ENCODE measurements at places on chromosomes 12 and 14.

- DNase-seq: no peak
These were observed 8.6 kb downstream of the ISCU start for GRCh38 chr12:108570743-108571608.

- DNase-seq: no peak
These were observed 157.9 kb downstream of the ZNF664 start for GRCh38 chr12:124130691-124131591.

DNA sequence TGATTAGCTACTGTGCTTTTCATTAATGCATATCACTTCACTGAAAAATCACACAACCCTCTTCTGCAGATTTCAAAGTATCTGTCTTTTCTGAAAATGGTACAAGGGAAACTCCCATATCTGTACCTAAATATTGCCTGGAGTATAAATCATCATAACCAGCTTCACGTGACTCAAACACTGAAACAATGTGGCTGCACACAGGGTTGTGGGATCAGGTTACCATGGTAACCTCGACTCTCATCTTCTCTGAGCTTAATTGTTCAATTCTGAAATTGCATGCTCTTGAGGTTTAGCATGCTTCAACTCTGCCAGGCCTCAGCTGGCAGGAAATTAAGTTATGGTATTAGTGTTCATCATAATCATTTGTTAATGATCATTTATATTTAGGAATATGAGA is 77.5 kb upstream of the CPSF6 start:
- DNase-seq: no peak

GRCh38 chr14:101861464-101861863 is 100.0 kb downstream of the PPP2R5C start:
- DNase-seq: no peak

- DNase-seq: no peak
These were observed 18.8 kb upstream of the HIGD1C start for GRCh38 chr12:50933459-50934124.

DNA sequence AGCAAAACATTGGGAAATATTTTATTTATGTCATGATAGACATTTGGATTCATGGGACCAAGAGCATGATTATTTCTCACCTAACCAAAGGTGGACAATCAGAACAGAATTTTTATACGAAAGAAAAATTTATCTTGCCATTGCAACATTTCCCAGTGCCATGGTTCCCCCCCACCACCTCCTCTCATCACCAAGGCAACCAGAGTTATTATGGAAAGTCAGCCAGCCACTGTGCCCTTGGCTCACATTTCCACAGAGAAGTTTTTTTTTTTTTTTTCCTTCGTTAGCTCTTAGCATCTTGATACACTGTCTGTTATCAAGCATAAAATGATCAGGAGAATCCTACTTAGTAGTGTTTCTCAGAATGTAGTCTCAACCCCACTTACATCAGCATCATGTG is 176.4 kb upstream of the TMTC1 start:
- no peak for DNase-seq

DNA sequence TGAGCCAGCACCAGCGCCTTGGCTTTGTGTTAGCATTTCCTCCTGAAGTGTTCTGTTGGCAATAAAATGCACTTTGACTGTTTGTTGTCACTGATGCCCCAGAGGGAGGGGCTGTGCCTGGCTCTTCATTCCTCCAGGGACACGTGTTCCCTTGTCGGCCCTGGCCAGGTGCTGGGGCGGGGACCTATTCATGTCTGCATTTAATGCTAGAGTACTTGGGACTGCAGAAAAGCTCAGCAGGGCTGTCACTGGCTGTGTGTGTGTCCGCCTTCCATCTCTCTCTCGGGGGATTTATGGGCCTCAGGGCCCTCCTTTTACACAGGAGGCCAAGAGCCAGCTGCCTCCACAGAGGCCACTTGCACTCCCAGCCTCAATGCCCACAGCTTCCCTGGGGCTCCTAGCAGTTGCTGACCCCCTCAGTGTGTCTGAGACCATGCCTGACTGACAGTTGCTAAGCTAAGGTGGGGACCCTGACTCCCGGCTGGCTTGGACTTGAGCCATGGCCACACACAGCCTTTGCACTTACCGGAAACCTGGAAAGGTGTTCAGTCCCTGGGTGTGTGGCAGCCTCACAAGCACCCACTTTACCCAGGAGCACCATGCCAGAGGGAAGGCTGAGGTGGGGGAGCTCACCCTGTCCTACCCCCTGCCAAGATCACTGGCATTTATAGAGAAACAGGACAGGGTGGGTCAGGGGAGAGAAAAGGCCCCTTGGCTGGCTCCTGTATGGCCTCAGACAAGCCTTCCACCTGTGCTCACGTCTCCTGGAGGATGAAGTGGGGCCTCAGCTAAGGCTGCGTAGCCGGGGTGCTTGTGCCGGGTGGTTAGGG is 27.8 kb downstream of the HIP1R start:
- DNase-seq: no peak

DNA sequence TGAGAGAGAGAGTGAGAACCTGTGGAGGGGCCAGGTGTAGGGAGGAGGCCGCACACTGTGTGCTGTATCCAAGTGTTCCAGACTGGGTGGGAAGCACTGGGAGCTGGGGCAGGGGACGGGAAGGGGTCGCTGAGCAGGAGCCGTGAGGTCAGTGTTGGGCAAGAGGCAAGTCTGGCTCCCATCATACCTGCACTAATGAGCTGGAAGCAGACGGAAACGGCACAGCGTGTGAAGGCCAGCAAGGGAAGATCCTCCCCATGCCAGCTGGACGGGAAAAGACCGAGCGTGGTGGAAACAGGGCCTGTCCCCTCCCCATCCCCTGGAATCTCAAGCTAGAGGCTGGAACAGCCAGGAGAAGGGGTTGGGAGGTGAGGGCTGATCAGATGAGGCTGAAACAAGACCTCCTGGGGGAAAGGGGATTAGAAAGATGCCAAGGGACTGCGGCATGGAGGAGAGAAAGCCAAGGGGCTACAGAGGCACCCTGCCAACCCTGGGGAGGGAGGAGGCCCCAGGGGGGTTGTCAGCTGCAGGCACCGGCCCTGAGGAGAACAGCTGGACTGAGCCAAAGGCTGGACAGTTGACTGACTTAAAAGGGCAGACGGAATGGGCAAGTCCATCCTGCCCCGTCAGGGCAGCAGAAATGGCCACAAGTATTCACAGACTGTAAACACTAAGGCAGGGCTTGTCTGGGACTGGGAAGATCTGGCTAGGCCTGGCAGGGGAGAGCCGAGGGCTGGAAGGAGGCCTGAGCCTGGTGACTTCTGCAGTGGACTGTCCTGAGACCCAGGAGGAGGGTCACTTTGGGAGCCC is 19.0 kb upstream of the LTBP2 start:
- DNase-seq: no peak

GRCh38 chr12:4496145-4496838 is 42.4 kb upstream of the RAD51AP1 start:
- DNase-seq: no peak

DNA sequence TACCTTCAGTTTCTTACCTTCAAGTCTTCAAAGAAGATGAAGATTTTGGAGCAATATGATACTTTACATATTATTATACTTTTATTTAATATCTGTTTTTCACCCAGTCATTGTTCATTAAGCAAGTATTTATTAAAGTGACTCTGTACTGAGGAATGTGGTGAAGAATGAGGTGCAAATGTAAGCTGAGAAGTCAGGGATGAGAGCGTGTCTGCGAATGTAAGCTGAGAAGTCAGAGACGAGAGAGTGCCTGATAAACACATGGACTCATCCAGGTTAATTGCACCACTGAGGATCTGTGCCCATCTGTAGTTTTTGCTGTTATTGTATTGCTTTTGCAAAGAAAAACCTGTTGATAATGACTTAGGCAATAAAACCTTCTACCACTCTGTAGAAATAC is 211.9 kb upstream of the FAR2 start:
- no peak for DNase-seq

DNA sequence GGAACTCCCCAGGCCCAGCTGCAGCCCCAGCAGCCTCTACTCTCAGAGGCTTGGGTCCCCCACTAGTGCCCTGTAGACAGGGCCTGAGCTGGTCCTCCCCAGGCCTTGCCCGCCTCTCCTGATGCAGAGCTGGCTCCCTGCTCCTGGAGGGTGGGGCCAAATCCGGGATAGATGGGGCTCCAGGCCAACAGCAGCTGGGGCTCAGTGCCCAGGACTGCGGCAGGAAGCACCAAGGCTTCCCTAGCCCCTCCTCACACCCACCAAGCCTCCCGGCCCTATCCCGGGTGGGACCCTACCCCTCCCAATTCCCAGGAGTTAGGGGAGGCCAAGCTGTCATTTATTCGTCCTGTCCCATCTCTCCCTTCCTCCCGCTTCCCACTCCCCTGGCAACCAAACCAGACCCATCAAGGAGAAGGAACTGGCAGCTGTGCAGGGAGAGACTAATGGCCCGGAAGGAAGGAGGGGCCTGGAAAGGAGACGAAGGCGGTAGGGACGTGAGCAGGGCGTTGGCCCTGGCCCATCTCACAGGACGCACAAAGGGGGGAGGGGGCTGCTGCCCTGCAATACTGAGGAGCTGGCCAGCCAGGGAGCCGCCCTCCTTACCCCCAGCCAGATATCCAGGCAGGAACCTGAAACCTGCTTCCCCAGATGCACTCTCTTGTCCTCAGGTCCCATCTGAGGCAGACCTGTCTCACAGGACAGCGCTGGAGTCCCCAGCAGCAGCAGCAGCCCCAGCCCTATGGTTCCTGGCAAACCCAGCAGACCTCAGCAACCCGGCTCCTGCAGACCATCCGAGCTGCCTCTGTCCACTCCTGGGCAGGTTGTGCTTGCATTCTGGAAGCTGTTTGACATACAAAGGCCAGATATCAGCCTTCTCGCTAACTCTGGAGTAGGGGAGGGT is 1.6 kb upstream of the PRPH start:
- DNase-seq: no peak

DNA sequence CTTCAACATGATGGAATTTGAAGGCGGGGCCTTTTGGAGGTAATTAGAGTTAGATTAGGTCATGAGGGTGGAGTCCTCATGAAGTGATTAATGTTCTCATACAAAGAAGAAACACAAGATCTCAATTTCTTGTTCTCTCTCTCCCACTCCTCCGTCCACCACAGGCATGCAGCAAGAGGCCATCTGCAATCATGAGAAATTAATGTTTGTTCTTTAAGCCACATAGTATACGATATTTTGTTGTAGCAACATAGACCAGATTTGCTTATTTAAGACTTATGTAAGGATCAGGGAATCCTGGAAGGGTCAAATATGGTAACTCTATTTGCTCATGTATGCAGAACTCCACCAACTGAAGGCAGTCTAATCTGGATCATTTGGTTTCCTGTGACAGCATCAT is 429.0 kb downstream of the LRIG3 start:
- no peak for DNase-seq

DNA sequence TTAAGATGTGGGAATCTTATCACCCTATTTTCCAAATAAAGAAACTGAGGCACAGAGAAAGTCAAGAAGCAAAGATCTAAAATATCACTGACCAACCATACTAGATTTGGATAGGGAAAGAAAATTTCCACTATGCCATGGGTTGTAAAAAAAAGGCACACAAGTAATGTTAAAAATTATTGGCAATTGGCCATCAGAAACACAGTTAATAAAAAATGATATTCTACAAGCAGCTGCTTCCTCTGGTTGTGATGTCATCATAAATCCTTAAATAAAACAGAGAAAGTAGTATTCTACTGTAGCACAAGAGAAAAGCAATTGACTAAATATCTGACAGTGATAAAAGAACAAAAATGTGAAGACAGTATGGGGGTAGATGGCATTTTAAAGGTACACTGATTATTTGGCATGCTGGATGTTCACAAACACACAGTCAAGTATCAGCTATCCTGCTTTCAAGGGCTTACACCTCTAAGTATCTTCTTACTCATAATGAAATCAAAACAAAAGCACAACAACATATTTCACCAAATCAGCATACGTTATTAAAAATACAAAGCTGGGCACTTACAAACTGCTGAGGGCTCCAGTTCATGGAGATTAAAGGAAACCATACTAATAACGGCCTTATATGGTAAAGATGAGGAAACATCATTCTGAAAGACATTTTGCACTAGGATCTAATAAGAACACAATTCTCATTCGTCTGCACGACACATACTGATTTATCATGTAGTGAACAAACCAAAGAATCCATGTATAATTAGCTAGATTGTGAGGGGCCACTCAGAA is 45.7 kb downstream of the CORO1C start:
- DNase-seq: no peak

Measured in esophagus squamous epithelium (tissue), 5 donors.